ENCODE measurements at places on chromosomes 2 and 18.

GRCh38 chr2:19358242-19359020 is at the start of gene OSR1:
Gene OSR1, minus strand, starts transcription at chr2:19358623. Its CDS starts 4,818 bp downstream, at chr2:19353805.
- no peak for DNase-seq

- DNase-seq, result no peak
Observed at GRCh38 chr2:160175169-160176134, 24.6 kb downstream of the ITGB6 start.

DNA sequence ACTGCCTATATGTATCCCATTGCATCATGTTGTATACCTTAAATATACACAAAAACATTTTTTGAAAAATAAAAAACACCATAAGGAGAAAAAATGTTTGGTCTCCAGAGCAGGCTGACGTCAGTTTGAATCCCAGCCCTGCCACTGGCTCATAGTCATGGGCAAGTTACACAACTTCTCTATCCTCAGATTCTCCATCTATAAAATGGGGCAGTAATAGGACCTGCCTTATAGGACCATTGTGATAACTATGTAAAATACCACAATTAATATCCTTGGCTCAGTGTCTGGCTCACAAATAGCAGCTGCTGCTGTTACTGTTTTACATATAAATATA is 135.6 kb downstream of the SMAD7 start:
- DNase-seq, result no peak

- no peak for DNase-seq
Observed at GRCh38 chr2:211035548-211036185, 479.3 kb downstream of the CPS1 start.

DNA sequence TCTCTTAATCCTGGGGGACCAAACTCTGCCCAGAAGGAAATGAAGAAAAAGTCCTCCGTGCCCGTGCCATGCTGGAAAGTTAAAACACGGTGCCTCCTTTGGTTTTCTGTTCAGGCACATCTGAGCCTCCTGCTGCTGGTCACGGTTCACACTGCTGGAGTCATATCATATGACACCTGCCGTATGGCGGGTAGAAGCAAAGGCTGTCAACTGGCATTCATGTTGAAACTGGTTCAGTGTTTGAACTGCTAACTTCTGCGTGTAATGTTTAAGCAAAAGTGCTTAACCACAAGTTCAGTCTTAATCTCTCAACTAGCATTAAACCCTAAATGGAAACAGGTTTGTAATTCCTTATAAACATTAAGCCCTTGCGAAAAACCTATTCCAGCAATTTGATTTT is 3.1 kb downstream of the STK39 start:
- no peak for DNase-seq

DNA sequence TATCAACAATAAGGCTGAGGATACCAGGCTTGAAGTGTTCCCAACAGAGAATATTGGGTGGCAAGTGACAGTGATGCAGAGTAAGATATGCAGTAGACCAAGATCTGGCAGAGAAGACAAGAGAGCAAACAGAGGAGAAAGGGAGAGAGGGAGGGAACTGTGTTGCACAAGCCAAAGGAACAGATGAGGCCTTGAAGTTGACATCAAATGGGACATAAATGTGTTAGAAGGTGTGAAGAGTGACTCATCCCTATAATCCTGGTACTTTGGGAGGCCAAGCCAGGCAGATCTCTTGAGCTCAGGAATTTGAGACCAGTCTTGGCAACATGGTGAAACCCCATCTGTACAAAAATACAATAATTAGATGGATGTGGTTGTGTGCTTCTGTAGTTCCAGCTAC is 342.9 kb downstream of the PARD3B start:
- no peak for DNase-seq

DNA sequence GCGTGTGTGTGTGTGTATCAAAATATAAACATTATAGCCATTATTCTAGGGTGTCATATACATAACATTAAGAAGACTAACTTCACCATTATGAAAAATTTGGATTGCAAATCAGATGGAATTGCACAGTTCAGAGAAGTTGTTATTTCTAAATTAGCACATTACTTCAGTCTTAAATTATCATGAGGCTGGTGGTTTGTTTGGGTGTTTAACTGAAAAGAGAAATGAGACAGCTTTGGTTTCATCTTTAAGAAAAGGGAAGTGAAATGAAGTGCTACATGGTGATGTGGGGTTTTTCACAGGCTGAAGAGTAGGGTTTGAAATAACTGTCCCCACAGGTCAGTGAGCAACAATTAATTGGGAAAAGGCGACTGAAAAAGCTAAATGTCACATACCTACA is 161.2 kb upstream of the XIRP2 start:
- no peak for DNase-seq

GRCh38 chr18:3584266-3584861 is 134.4 kb downstream of the TGIF1 start:
- no peak for DNase-seq

GRCh38 chr18:62860062-62860461 is 144.7 kb downstream of the PHLPP1 start:
- DNase-seq, result no peak

- no peak for DNase-seq
Observed at GRCh38 chr2:218805627-218806026, 23.7 kb downstream of the CYP27A1 start.

DNA sequence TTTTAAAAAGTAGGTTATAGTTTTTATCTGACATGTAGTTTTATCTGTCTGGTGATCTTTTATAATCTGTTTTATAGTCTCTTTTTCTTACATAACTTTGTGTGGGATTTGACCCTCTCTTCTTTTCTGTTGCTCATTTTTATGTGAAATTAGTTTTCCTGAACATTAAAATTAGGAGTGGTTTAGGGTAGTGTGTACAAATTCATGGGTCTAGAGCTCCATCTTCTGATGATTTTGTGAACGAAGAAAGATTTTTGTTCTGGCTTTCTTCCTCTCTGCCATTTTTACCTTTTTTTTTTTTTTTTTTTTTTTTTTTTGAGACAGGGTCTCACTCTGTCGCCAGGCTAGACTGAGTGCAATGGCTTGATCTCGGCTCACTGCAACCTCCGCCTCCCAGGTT is 46.6 kb downstream of the SLC30A6 start:
- no peak for DNase-seq

DNA sequence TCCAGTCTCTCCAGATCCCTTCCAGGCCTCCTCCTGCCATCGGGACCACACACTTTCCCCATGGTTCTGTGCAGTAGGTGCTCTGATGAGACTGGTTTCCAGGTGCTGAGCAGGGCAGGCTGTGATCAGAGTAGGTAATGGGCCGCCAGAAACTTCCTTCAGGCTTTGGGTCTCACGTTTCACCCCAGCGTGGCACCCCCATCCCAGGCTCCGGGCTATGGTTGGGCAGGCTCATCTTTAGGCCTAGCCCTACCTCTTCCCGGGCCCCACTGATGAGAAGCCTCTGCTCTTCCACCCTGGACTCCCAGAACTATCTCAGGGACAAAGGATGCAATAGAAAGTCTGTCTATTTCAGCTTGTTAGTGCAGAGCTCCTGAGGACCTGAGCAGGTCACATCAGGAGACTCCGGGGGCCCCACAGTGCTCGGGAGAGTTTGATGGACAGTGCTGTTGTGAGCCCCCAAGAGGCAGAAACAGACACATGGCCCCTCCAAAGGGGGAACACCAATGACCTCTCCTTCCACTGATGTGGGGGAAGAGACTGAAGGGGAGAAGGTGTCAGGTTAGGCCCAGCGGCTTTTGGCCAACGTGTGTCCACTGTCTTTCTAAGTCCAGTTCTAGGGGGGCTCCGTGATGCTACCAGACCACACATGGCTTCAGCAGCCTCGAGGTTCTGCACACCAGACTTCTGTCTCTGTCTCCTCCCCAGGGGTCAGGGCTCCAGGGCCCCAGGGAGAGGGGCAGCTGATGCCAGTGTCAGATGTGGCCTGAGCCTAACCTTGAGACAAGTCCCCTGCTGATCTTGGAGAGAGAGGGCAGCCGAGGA is 5.8 kb upstream of the PROM2 start:
- peak; percentile 27 for DNase-seq

GRCh38 chr18:33113416-33113815 is 327.1 kb downstream of the CCDC178 start:
- no peak for DNase-seq

- DNase-seq, result no peak
Observed at GRCh38 chr18:8750954-8751415, 45.6 kb downstream of the MTCL1 start.

DNA sequence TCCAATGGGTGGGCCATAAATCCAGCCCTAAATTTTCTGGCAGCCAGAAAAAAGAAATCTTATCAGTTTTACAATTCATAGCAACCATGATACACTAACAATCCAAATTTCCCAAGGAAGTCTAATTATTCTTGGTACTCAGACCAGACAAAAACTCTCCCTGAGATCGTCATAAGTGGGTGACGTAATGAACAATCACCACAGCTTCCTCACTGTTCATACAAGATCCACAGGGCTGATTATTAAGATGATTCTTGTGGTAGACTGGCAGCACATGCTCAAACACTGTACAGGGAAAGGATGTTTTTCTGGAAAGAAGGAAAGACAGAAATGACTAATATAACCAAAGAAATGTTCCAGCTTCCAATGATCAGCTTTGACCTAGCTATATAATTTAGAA is 178.3 kb upstream of the CRIM1 start:
- DNase-seq, result no peak

- no peak for DNase-seq
Observed at GRCh38 chr2:147628971-147629421, 215.8 kb upstream of the ACVR2A start.

DNA sequence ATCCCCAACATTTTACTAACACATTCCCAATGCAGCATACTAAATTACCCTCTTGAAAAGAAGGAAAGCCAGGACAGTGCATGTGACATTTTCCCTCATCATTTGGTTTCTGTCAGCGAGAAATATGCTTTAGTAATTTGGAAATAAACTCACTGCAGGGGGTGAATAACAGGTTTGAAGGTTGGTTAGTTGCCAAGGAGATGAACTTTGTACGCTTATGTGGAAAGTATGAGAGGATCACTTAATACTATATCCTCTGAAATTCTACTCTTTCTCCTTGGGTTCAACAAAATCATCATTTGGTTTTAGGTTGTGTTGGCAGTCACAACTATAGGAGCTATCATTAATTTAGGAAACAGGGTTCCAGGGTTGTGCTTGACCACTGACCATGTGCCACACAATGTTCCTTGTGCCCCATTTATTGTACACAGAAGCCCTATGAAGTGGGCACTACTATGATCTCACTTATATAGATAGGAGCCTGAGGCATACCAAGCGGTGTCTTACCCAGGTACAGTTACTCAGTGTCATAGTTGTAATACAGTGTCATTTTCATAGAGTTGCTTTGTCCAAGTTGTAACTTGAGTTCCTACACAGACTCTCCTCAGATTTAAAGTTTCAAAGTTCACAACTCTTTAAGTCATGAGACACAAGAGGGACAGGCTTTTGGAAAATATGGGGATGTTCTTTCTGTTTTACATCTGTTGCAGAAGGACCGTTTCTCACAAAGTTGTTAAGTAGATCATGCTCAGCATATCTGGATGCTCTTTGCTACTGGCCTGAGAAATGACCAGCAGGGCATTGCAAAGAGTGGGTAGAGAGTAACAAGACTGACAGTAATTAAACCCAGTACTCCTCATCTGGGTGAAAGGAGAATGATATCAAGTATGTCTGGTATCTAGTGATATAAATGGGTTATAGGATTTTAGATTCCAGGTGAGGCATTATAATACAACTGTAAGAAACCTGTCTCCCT is 91.8 kb downstream of the MAP4K4 start:
- no peak for DNase-seq

GRCh38 chr2:161423421-161424393 is 7.6 kb downstream of the TBR1 start:
- no peak for DNase-seq

DNA sequence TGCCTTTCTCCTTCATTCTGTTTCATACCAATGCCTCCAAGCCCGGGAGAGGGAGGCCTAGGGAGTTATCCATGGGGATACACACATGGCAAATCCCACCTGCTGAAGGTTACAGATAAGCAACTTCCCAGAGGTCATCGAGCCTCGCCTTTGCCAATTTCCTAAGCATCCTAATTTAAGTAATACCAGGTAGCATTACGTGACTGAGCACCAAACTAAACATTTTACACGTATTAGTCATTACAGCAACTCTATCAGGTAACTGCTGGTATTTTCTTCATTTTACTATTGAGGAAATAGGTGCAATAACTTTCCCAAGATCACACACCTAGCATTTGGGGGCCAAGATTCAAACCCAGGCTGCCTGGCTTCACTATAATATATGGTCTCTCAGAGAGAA is 30.1 kb upstream of the BZW1 start:
- DNase-seq, result no peak

GRCh38 chr2:54871457-54872107 is 148.1 kb downstream of the EML6 start:
- DNase-seq, result no peak

- DNase-seq, result no peak
Observed at GRCh38 chr2:196187898-196188458, 16.6 kb upstream of the STK17B start.

GRCh38 chr18:32802591-32803451 is 30.0 kb upstream of the KLHL14 start:
- DNase-seq, result no peak

DNA sequence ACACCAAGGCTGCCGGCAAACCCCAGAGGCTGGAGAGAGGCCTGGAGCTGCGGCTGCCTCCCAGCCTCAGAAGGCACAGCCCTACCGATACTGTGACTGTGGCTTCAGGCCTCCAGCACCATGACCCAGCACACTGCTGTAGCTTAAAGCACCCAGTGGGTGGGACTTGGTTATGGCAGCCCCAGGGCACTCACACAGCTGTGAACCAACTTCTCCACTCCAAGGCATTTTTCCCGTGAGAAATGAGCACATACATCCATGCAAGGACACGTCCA is 199.5 kb downstream of the NDUFA10 start:
- no peak for DNase-seq

DNA sequence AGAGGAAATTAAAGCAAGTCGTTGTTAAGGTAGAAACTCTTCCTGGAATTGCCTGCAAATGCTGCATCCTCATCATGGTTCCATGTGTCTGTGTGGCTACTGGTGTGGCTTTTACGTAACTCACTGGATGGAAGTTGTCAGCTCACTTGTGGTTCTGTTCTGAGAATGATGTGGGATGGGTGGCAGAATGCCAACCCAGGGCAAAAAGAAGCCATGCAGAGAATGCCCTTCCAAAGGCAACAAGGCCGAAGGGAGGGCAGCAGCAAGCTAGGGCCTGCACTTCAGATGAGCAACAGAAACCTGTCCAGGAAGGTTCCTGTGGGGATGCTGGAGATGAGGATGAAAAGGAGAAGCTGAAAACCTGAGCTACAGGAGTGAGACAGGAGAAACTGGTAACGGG is 10.4 kb upstream of the NAPG start:
- DNase-seq, result no peak

GRCh38 chr2:10345126-10345525 is 42.4 kb downstream of the HPCAL1 start:
- no peak for DNase-seq

GRCh38 chr2:174157053-174157452 is 91.3 kb downstream of the OLA1 start:
- no peak for DNase-seq

- DNase-seq, result no peak
Observed at GRCh38 chr2:64203131-64203857, 59.1 kb upstream of the PELI1 start.

GRCh38 chr2:223692191-223692947 is 90.2 kb upstream of the SCG2 start:
- peak; percentile 30 for DNase-seq
